ENCODE measurements at places on chromosomes 3 and 15.

DNA sequence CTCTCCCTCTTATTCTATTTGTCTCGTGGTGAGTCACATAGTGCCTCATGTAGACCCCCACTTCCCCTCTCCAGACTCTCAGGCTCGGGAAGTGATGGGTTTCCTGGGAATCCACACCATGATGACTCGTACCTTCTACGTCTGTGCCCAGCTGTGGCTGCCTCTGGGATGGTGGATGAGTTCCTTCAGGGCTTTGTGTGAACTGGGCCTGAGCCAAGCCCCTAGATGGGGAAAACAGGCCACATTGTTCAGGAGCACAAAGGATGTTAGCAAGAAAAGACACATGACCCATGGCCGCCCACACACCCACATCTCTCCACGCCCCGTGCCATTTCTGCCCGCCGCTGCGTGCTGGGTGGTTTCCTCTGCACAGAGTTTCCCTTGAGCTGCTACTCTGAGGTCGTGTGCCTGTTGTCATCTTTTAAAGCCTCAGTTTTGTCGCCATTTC is 10.5 kb downstream of the ISG20 start:
- DNase-seq = peak; percentile 77

GRCh38 chr3:72633121-72633520 is 215.1 kb downstream of the SHQ1 start:
- no peak for DNase-seq

DNA sequence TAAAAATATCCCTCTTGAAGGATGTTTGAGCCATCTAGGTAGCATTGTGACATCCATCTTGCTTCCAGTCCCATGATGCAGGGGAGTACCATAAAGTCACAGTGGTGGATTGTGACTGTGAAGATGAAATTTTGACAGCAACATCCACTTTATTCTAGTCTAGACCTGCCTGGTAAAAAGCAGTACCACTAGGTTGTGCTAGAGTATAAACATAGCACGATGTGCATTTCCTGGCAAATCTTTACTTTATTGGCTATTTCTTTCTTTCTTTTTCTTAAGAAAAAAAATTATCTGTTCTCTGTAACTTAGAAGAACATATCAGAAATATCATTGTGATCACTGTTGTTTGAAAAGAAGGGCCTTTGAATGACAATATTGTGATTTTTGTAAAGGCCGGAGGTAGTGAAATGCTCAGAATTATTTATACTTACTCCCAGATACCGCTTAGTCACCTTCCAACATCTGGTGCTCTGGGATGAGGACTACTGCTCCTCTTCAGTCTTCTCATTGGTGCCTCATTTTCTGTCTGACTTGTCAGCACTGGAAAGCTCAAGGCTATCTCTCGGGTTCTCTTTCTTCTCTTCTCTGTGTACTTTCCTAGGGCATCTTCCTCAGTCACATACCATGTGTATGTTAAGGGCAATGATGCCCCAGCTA is 35.6 kb downstream of the AGBL1 start:
- no peak for DNase-seq

DNA sequence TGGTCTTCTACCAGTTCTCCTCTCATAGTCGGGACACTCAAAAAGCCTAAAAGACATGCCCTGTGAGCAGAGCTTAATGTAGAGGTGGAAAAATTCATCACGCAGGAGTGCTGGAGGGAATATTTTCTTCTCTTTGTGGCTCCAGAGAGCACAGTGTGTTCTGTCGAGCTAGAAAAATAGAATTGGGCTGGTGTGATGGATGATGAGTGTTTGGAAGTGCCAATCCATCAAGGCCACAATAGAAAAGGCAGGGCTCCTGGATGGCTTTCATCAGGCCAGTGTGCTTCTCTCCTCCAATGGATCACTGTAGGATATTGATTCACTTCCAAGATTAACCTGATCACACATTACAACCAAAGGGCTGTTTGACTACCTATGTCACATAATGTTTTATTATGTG is 65.7 kb downstream of the CD47 start:
- no peak for DNase-seq

DNA sequence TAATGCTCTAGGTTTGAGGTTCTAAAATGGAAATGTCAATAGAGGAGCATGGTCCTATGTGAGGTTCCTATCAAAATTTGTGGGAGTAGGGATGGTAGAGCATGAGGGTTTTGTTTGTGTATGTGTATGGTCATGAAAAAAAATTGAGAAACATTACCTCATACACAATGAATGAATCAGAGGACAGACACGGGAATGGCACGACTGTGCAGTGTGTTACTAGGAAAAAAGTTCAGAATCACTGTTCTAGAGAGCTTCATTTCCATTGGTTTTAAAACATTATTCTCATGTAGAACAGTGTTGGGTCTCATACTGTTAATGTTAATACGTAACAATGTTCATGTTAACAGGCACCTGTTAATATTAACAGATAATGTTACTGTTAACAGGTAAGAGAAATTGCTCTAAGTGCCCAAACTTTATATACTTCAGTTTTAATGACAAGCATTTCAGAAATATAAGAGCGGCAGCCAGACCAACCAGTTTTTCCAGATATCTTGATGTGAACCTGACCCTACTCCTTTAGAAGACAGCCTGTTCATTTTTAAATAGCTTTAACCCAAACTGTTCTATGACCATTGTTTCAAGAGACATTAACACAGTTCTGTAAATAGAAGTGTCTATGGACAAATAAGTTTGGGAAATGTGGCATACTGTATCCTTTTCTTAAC is 48.0 kb downstream of the SLC15A2 start:
- DNase-seq = no peak

DNA sequence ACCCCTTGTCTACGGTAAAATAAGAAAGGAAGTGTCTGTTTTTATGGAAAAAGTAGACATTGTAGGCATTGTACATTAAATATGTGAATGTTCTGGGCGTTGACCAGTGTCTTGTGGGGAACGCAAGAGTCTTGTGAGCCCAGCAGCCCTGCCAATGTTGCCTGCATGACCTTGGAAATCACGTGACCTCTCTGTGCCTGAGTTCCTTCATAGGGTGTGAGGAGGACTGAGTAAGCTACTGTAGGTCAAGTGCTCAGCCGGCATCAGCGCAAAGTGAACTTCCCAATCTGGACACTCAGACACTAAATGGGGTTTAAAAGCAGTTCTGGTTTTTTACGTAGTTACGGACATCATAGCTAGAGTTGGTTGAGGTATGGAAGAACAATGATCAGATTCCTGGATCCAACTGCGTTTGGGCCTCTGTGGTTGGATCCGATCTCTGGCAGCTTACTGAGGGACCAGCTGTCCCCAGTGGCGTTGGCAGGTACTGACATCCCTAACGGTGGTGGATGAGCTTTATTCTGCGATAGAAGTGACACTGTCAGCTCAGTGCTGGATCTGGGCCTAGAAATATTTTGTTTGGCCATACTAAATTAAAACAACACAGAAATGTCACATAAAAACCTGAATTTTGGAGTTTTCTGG is 63.8 kb downstream of the SPSB4 start:
- DNase-seq = no peak

DNA sequence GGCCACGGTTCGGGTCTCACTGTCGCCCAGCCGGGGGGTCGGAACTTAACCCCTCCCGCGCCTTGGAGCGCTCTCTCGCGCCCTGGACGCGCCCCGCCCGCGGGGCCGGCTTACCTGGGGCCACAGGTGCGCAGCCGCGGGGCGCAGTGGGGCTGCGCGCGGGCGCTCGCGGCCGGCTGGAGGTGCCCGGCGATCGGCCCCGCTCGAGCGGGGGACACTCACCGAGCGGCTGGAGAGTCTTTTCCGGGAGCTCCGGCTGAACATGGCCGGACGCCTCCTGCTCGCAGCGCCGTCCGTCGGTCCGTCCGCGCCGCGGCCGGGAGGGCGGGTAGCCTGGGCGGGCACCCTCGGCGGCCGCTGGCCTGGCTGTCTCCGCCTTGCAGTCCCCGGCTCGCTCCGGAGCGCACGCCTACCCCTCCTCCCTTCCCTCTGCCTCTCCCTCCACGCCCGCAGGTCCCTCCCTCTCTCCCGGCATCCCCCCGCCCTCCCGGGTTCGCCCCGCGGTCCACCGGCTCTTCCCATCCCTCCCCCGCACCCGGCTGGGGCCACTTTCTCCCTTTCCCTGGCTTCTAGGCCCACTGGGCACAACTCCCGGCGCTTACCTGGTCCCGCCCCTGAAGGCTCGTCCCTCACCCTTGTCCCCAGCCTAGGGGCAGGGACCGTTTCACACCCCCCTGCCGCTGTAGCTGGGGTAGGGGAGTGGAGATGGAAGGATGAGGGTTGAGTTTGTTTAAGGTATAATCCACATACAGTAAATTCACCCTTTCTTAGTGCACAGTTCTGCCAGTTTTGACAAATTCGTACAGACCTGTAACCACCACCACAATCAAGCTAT is 220.1 kb upstream of the PRICKLE2 start:
- no peak for DNase-seq

DNA sequence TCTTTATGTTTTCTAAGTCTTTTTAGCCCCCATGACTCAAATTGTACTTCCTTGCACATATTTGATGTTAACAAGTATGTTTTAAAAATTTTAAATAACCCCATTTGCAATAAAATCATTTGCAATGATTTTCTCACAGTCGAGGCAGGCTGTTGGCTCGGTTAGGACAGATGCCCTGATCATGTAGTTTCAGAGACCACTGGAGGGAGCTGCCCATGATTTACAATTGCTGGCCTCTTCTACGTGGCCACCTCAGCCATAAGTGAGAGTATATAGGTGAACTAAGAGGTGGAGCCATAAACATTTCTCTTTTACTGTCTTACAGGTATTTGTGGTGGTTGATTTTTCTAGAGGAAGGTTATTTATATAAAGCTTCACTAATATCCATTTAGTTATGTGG is 1.7 kb downstream of the DTWD1 start:
- no peak for DNase-seq

GRCh38 chr15:96887730-96888129 is 557.2 kb downstream of the NR2F2 start:
- no peak for DNase-seq

GRCh38 chr3:98778852-98779413 is 15.8 kb downstream of the ST3GAL6 start:
- DNase-seq = no peak

GRCh38 chr3:158701420-158702065 is 29.1 kb upstream of the LXN start:
- no peak for DNase-seq

GRCh38 chr3:73419179-73419803 is 205.4 kb downstream of the PDZRN3 start:
- DNase-seq = no peak

- no peak for DNase-seq
These were observed 11.4 kb downstream of the CDIN1 start for GRCh38 chr15:36590838-36591237.

DNA sequence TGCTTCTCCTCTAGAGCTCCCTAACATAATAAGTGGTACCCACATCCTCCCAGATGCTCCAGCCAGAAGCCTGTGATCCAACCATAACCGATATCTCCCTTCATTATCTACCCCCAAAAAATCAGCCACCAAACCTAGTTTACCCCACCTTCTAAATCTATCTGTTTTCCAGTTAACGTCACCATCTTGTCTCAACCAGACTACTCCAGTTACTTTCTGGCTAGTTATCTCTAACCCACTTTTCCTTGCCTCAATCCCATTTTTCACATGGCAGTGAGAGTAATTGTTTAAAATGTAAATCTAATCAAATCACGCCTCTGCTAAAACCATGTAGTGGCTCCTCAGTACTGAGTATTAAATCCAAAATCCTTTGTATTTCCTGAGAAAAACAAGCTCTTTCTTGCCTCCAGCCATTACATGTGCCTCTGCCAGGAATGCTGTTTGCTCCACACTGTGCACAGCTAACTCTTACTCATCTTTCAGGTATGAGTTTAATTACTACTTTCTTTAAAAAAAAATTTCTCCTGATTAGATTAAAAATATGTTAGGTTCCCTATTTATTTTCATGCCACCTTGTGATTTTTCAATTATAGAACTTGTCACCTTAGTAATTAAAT is 15.4 kb downstream of the CCDC54 start:
- no peak for DNase-seq

DNA sequence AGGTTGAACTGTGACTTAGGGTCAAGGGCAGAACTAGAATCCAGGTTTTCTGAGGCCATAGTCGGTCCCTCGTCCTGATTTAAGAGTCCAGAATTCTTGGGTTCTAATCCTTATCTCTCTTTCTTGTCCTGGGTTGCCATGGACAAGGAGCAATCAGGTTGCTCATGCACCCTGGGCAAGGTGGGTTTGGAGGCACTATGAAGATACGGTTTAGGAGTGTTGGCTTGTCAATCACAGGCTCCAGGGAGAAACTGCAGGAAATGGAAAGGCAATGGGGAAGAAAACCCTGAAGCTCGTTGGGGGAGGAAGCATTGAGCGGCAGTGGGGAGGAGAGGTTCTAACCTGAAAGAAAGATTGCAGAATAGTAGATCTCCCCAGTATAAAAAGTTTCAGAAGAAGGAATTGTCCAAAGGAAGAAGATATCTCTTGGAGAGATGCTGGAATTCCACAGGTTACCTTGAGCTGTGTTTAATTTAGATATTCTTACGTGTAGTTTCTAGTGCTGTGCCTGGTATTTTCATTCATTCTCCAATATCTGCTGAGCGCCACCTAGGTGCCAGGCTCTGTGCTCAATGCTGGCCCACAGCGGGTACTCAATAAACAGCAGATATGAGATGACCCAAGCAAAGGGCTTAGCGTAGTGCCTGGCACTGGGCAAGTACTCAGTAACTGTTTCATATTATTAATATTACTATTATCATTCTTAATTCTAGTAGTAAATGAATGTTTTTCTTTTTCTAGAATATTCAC is 2.0 kb downstream of the ACAN start:
- DNase-seq = peak; percentile 15

DNA sequence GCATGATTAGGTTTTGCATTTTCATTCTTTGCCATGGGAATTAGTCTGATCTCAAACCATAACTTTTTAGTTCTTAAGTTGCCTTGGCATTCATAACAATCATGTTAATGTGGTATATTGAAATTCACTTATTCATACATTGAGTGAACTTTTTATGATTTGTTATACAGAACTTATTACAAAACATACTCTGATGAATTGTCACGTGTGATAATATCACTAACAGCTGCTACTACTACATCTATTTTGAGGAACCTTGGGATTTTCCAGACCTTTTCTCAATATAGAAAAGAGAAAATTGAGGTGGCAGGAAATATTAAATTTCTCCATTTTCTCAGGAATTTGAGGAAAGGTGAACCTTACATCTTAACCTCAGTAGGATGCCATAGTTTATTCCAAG is 9.2 kb downstream of the LXN start:
- DNase-seq = no peak

- DNase-seq = no peak
These were observed 118.9 kb upstream of the CCDC54 start for GRCh38 chr3:107258300-107258699.

GRCh38 chr15:98776607-98777281 is 128.4 kb downstream of the IGF1R start:
- DNase-seq = no peak
